ENCODE measurements at places on chromosomes 1 and 21.

DNA sequence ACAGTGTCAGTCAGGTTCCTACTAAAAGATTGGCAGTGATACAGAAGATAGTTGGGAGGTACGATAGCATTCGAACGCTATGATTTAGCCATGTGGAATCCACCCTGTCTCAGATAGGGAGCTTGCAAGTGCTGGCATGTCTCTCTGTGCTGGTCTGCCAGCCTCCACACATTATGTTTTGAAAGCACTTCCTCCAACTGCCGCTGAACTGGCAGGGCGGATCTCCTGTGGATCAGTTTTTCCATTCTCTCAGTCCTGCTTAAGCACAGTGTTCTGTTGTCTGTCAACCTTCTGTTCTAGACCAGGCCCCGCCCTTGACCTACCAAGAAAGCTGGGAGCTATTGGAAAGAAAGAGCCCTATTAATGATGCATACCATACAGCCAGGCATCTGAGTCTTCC, 65.5 kb upstream of the PALMD start:
- no peak for DNase-seq

GRCh38 chr1:21849909-21850576, 38.0 kb downstream of the LDLRAD2 start:
- DNase-seq, result no peak

DNA sequence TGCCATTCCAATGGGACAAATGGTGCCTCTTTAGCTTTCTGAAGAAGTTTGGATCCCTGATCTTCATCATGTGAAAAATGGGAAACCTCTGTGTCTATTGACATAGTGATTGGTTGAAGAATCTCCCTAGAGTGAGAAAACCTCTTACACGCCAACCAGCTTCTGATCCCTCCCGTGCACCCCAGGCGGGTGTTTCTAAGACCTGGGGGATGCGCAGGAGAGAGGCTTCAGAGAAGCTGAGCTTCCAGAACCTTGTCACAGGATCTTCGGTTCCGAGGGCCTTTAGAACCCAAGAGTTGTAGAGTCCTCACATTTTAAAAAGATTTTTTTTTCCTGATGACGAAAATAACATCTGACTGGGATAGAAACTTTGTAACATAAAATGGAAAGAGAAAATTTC, 11.3 kb downstream of the PODN start:
- no peak for DNase-seq

- no peak for DNase-seq
These were observed 98.4 kb downstream of the DIRAS3 start for GRCh38 chr1:67952071-67952470.

DNA sequence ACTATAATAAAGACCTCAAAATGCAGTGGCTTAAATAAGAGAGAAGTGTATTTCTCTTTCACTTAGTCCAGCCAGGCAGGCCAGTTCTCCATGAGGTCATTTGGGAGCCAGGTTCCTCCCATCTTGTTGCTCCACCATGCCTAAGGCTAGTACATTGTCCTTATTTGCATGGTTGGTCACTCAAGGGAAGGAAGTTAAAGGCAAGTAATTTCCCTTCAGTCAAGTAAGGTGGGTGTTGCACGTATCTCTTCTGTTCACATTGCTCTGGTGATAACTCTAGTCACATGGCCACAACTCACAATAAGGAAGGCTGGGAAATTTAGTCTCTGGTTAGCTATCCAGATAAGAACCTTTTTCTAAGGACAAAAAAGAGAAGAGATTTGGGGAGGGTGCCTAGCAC, 27.2 kb upstream of the TADA1 start:
- DNase-seq, result no peak
